Mononuclear cell (primary cell): ENCODE measurements at places on chromosomes 3 and 15. TPM values are rescaled to one million over a fixed set of nuclear protein-coding genes. Genes with fewer than 3 reads are reported as not detected.

ARMC8 gene
- total RNA-seq = 147 TPM

ZNF502 gene
- total RNA-seq = 1.6 TPM

ITGA11 gene
- total RNA-seq = under 0.01 TPM

CPLX3 gene
- total RNA-seq = not detected
